ENCODE measurements at places on chromosomes 12 and 14.

DNA sequence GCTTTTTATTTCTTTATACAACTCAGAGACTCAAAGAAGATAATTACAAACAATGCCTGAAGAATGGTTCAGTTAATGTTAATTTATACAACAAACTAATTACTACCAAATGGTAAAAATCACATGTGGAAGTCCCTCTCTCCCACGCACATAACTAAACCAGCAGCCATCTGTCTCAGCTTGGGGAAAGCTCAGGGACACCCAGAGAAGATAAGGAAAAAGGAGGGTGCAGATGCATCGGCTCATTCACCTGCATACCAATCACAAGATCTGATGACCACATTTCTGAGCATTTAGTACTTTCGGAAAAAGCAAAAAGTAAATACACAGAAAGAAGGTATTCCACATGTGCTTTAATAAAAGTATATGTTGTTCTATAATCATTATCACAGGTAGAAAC, 136.3 kb downstream of the SOX5 start:
- no peak for DNase-seq

DNA sequence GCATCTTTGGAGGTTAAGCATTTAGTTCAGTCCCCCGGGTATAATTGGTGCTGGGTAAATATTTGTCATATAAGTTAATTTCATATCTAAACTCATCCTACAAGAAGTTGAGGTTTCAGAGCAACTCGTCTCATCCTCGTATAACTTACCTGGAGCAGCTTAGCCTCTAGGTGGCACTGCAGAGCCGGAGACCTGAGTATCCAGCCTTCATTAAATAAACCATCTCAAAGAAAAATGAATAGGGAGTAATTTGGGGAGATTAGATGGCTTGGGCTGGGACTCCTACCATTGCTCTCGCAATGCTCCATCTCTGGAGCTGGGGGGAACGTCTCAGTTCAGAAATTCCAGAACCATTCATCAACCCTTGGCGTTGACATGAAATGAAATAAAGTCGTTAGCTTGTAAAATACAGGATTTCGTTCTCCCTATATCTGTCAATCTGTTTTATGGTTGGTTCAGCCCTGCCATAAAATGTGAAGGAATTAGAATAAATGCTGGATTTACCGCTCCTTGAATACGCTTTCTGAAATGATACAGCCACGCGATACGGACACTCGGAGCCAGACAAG, 122.9 kb upstream of the TMEM132D start:
- DNase-seq: no peak

GRCh38 chr14:90632451-90632850, 183.8 kb downstream of the TTC7B start:
- no peak for DNase-seq

DNA sequence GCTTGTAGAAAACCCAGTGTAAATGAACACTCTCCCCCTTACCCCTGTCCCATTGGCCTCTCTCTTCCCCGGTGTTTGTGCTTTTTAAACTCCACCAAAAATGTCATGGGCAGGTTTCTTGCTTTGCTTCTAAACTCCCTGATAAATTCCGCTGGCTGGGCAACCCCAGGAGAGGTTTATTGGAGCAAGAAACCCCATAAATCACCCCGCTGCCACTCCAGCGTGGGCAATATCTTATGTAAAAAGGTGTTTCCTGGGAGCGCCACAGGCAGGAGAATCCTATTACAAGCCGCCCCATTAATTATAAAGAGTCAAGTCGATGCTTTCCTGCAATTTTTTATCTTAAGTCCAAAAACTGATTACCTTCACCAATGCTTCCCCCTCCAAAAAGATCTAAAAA, 22.8 kb downstream of the LHX5 start:
- DNase-seq: no peak

DNA sequence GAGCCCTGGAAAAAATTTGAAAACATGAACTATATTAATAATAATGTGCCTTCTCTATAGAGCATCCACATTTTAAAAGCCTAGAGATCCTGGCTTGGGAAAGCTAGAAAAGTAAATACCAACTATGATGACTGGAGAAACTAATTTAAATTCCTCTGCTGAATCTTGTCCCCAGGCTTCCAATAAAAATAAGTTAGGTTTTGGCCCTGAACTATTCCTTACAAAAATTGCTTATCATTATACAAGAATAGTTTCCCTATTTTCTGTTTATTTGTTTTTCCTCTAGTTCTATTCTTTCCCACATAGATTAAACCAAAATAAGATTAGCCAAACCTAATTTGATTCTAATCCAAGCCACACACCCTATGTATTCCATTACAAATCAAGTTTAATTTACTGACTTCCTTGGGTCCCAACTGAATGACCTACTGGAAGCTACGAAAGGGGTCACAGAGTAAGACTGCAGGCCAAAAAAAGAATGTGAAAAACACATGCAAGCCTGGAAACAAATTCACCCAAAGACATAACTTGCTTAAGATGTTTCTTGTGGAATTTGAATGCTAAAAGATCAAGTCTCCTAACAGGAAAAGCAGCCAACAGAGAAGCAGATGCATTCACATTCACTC, 133.0 kb downstream of the PAWR start:
- DNase-seq: no peak

DNA sequence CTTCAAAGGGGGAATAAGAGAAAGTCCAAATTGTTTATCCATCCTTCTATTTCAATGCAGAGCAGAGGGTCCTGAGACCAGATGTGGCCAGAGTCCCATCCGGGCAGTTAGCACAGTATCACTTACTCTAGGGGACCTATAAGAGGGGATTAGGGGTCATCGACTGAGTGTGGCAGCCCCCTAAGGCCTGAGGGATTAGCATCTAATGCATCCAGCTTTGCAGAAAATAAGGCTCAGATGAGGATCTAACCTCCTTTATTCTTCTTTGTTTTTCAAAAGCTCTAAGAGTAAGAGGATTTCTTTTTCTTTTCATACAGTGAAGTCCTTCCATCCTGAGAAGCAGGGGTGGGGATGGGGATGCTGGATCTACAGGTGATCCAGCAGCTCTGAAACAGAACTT, 43.5 kb downstream of the NEUROD4 start:
- no peak for DNase-seq

DNA sequence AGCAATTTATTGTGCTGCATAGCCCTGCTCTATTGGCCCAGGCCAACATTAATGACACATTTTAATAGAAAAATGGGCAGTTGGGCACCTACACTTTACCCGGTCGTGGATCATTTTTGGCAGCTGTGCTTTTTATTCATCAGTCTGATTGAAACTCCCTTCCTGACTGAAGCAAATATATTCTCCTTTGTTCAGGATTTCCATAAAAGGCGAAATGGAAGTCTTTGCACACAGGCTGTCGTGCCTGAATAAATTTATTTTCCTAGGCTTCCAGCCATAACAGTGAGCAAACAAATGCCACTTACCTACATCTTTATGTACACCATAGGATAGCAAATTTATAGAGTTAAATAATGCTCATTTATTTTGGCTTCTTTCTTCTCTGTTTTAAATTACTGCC, 480.7 kb upstream of the DCN start:
- no peak for DNase-seq

DNA sequence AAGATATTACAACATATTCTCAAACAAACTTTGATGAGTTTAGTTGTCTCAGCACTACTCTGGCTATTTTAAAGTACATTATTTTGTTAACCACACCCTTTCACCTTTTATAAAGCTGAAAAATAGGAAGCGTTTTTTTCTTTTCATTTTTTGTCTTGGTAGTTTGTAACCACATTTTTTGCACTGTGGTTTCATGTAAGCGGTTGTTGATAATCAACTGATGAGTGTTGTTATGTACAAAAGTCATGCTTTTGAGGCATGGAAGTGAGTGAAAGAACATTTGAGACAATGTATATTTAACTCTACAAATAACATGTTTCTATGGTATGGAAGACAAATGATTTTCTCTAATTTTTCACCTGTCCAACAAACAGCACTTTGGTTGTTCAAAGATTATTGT, 52.1 kb upstream of the ATP2B1 start:
- DNase-seq: no peak

DNA sequence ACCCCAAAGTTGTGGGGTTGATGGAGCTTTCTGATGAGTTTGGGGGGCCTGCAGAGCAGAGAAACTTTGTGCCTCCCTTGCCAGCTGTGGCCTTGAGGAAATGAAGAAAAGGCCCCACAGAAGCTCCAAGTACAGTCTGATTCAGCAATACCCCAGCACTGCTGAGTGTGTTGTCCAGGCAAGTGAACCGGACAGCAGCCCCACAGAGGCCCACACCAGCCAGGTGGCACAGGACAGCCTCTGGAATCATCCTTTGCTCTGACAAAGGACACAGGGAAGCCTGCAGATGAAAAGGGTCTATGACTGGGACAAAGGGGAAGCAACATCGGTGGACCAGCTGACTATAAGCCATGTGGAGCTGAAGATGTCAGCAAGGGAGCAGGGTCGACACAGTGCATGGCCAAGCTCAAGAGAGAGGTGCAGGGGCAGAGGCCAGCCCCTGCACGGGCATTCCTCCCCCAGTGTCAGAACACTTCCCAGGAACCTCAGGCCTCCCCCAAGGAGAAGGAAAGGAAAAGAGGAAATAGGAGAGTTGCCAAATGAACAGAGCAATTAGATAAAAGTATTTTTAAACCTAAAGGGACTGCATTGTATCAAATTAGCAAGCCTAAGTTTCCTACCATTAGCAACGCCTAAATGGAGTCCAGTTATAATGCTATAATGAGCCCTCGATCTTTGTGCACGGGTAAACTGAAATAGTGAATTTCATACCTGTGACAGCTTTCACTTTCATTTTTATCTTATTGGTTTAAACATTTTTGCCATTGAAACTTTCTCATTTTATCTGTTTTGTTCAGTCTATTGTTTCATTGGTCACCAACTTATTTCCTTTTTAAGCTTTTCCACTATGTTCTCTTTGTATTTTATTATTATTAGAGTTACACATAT, 46.3 kb upstream of the PTGDR start:
- no peak for DNase-seq

DNA sequence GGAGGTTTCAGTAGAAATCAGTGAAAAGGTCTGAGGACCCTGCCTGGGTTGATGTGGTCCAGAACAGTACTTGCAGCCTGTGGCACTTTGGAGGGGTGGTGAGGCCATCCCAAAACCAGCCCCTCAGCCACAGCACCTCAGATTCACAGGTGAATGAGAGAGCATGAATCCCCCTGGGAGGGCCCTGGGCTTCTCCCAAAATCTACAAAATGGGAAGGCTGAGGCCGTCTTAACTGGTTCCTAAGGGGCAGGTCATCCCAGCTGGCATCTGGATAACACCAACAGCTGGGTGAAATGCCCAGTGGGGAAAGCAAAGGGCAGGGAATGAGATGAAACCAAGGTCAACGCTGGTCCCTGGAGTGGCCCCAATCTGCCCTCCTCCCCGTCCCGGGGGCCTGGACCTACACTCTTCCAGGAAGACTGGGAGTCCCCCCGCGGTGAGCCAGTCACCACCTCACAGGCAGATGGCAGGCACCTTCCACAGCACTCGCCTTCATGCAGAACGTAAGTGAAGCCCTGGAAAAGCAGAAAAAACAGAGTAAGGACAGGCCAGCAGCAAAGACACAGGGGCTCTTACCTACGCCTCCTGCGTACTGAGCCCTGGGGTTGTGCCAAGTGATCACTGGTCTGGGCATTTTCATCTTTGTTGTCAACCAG, 26.3 kb upstream of the ANO2 start:
- DNase-seq: no peak

GRCh38 chr12:2892246-2892645, 1.6 kb downstream of the TULP3 start:
- no peak for DNase-seq

- no peak for DNase-seq
These were observed 44.5 kb upstream of the AMN1 start for GRCh38 chr12:31773223-31773750.

GRCh38 chr12:27437839-27438238, 8.7 kb upstream of the SMCO2 start:
- no peak for DNase-seq

DNA sequence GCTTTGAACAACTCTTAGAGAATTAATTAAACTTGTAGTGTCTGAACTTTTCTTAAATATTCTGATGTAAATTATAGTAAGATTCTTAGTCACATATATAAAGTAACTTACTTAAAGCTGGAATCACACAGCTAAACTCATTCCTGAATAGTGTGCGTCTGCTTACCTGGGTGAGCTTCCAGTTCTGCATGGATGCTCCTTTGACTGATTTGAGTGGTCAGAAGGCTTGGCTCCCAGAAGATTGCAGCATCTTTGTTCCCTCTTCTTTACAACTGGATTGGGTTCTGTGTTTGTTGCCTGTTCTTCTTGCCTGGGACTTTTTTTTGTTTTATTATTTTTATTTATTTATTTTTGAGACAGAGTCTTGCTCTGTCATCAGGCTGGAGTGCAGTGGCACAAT, 66.5 kb upstream of the ASPG start:
- DNase-seq: no peak

DNA sequence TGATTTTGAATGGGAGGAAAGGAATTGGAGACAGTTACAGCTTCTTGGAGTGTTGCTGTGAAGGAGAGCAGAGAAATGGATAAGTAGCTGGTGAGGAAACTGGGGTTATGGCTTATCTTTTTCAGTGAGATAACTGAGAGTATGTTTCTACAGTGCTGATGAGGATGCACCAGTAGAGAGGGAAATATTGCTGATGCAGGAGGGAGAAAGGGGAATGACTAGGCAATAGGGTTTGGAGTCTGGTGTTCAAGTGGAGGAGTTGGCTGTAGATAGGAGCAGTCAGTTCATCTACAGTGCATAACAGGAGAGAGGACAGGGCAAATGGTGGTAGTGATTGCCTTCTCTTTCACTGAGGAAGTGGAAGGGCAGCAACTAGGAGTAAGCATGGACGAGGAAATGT, 33.0 kb downstream of the SPATS2 start:
- no peak for DNase-seq

GRCh38 chr14:25049093-25049567, 817 bp downstream of the STXBP6 start:
- DNase-seq: no peak

DNA sequence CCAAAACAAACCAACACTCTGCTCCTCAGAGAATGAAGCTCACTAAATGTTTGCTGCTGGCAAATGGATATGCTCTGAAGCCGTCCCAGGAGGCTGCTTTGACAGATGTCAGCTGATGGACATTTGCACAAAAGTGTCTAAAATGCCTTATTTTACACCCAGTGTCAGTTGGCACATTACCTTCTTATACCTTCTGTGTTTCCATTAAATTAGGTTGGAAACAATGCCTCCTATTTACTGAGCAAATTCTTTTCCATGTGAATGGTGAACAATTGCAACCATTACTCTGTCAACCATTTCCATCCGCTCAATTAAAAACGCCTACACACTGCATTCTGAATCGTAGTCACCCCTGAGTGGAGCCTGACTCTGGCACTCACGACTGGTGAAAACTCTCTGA, 1679.9 kb upstream of the FLRT2 start:
- DNase-seq: no peak

DNA sequence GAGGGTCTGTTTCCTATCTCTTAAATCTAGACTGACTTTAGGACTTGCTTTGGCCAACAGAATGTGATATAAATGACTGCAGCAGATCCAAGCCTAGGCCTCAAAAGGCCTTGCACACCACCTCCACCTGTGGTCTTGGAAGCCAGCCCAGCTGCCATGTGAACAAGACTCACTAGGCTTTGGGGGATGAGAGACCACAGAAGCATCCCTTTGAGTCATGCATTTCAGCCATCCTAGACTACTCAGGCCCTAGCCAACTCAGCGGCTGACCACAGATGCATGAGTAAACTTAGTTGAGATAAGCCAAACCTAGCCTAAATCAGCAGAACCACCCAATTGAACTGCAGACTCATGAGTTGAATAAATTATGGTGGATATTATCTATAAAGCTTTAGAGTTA, 87.7 kb downstream of the KCNH5 start:
- DNase-seq: no peak
